ENCODE measurements at places on chromosomes 2 and 18.

DNA sequence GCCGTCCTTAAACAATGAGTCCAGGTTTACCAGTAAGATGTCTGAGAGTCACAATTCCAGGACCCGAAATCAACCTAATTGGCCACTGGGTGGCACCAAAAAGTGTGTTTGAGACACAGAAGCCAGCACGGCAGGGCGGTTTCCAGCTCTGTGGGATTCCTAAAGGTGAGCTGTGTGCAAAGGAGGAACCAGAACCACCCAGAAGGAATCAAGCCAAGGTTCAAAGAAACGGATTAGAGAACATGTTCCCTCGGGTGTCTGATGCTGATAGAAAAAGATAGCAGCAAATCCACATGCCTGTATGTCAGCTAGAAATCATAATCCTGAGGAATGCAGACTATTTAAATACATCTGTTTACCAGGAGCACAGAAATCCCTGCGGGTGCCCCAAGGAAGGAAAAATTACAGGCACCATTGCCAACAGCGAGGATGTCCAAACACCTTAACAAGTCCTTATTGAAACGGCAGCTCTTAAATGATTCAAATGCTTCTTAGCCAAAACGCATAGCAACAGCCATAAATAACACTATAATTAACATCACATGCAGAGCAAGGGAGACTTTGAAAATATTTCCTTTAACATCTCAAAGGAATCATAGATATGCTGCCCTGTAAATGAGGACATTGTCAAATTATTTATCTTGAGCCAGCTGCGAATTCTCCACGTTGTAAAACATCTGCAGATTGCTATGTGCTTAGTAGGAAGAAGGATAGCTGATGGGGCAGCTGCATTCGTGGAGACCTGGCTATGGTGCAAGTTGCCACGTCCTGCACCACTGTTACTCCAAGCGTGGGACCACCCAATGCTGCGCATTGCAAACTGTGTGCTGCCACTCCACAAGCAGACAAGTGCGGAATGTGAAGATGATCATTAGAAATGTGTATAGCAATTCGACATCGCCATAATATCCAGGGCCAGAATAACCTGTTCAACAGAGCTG is 318.7 kb upstream of the NCKAP5 start:
- DNase-seq = peak; percentile 43

DNA sequence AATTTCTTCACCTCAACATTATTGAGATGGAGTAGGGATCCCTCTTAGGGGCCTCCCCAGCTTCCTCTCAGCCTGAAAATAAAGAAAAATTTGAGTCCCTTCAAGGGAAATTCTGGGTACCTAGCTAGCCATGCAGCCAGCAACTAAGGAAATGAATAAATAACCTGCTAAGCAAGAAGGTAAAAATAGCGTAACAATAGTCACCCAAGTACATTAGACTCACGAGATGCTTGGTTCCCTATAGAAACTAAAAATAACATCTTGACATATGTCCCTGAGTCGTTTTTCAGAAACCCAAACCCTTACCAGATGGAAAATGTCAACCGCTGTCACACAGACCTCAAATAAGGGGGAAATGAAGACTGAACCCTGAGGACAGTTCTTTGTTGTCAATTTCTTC is 51.9 kb downstream of the CACNB4 start:
- no peak for DNase-seq

DNA sequence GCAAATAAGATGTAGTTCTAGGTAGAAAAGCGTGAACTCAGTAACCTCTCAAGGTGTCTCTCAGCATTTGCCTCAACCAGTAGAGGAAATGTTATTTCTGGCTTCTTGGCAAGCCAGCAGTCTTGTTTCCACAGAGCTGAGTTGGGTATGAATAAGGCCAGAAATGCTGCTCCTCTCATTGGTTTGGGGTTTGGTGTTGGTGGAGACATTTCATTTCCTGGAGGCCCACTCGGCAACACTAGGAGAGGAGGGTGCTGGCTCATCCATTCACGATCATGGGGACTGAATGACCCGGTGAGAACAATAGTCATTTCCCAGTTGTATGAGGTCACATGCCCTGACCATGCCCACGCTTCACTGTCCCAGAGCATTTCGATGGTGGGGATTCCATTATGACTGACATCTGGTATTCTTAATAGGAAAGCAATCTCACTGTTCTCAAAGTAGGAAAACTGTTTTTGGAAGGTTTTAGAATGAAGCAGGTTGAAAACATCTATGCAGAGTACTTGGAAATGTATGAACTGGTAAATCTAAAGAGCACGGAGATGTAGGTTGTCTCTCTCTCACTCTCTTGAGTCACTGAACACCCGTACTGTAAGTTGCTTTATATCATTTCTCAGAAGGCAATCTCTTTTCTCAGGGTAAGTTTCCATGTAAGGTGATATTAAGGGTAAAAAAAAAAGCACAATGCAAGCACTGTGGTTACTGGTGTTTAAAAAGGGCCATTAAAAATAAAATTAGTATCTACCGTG is 37.1 kb upstream of the CTLA4 start:
- no peak for DNase-seq

DNA sequence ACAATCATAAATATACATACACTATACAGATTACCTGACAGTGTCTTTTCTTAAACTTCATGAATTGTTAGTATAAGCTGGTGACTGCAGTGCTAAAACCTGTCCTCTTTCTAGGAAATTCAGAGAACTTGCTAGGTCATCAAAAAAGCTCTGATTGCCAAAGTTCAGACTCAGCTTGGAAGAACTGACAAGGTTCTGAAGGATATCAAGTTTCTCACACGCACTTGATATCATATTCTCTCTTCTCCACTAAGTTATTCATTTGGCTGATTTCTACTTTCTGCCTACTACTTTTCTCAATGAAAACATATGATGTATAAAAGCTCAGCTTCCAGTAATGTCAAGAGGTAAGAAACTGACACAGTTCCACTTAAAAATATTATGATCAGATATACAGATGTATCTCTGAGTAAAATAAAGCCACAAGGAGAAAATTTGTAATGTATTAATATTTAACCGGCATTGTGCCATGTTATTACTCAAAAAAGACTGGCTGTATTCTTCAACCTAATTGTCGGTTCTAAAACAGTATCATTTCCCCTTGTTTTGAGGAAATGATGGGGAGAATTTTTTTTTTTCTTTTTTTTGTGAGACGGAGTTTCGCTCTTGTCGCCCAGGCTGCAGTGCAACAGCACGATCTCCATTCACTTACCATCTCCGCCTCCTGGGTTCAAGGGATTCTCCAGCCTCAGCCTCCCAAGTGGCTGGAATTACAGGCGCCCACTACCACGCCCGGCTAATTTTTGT is 2.4 kb downstream of the OSBPL1A start:
- no peak for DNase-seq

GRCh38 chr2:122634920-122635319 is 879.5 kb downstream of the TSN start:
- no peak for DNase-seq

GRCh38 chr18:12659904-12660605 is 2.1 kb upstream of the SPIRE1 start:
- peak; percentile 38 for DNase-seq

GRCh38 chr18:9762526-9762925 is 54.4 kb downstream of the RAB31 start:
- no peak for DNase-seq

DNA sequence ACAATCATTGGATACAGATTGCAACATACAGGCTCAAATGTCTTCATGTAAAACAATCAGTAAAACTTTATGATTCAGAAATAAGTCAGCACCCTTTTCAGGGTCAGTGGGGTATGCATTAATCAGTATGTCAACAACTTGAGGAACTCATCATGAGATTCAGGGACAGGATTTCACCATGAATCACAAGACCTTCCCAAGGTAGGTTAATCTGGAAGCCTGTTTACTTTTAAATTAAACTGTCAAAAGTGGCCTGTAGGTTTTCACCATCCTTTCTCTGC is 104.8 kb downstream of the SP100 start:
- DNase-seq = no peak

- DNase-seq = no peak
Observed at GRCh38 chr2:10568736-10569432, 120.8 kb upstream of the ODC1 start.

DNA sequence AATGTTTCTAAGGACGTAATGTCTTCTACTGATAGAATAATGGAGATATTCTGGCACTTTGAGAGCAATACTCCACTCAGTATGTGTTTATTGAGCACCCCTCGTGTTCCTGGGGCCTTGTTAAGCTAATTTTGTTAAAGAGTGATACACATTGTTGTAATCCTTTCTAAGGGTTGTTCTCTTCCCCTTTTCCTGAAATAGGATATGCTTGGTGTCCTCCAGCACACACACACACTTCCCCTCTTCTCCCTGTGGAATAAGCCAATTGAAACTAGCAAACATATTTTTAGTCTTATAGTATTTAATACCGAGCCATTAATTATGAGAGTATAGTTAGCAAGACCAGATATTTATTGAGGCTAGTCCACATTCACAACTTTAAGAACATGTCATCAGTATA is 114.1 kb downstream of the CRIM1 start:
- no peak for DNase-seq

DNA sequence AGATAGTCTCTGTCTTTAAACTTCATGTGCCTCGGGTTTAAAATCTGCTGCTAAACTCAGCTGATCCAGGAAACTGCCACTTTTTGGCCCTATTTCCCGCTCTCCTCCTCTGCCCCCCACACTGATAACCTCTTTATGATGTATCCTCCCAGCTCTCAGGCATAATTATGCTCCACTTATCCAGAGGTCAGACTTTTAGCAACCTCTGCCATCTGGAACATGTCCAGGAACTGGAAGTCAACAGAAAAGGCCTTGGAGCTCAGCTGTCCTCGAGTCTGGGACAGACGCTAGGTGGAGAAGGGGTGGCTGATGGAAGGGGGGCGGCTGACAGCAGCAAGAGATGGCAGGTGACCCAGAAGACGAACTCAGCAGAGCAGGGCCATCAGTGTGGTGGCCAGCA is 41.2 kb downstream of the ASAP2 start:
- DNase-seq = no peak

- no peak for DNase-seq
Observed at GRCh38 chr2:226652369-226652768, 147.3 kb downstream of the IRS1 start.

- no peak for DNase-seq
Observed at GRCh38 chr2:177348733-177349693, 43.6 kb upstream of the AGPS start.

DNA sequence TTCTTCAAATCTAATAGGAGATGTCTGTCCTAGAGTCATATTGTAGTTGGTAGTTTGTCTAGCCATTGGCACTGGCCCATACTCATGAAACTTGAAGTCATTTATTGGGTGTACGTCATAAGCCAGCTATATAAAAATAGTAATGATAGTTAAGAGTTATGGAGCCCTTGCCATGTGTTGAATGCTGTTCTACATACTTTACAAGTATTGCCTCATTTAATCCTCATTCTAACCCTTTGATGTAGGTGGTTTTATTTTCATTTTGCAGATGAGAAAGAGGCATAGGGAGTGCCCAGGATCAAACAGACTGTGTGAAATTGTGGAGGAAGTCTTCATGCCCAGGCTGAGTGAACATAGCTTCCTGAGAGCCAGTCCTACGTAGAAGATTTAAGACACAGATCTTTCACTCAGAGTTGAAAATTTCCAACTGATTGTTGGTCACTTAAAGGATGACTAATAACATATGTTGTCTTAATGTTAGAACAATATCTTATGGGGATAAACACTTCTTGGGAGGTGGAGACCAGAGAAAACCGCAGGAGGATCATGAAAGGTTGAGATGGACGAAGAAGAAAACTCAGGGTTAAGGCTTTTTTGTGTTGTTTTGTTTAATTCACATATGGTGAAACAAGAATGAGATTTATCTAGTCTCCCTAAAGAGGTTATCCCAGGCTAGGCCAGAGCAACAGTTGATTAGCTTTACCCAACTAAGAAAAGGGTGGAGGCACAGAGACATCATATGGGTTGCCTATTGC is 156.0 kb downstream of the CERS6 start:
- DNase-seq = no peak

DNA sequence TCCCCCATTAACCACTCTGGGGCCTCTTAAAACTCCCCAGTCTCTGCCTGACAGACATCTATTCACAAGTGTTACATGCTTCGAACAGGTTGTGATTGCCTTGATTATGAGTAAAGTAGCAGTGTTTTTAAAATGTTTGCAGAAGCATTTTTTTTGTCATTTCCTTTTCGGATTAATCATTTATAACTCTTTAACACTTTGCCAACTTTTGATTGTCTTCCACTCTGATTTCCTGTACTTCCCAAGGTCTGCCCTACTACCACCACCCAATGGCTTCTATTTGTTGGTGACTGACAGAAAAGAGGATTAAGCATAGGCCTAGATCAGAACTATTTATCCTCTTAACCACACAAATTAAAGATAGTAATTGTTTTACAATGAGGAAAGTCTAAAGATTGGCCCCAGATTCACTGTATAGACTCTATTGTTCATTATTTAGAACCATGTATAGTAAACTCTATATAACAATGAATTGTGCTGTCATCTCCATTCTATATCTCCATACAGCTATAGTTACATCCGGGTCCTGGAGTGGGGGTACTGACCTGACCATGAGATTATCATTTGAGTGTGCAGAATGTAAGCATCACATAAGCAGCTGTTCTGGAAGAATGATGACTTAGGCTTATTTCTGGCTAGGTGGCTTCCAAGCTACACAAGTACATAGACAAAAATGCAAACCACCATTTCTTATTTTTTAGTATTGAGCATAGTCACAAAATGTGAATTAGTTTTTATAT is 110.3 kb upstream of the RBMS1 start:
- no peak for DNase-seq

GRCh38 chr2:140808820-140809219 is 1322.0 kb downstream of the LRP1B start:
- DNase-seq = no peak

DNA sequence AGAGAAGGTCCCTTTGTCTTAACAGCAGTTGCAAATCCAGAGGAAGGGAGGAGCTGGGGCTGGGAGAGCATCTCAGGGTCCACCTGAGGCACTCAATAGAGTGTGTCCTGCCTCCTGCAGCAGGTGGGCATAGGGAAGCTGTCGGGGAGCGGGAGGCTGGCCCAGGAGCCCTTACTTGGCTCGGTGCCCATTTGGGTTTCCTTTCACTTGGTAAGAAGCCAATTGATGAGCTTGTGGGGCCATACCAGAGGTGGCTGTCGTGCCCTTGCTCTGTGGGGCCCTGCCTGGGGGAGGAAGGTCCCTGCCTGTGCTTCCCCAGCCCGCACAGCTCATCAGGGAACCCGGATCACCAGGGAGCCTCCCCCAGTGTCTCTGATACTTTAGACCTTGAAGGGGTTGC is 229.7 kb downstream of the DYSF start:
- DNase-seq = no peak

- DNase-seq = no peak
Observed at GRCh38 chr18:76983613-76984051, 149.0 kb downstream of the MBP start.

- no peak for DNase-seq
Observed at GRCh38 chr18:55821219-55821618, 233.2 kb upstream of the TCF4 start.

DNA sequence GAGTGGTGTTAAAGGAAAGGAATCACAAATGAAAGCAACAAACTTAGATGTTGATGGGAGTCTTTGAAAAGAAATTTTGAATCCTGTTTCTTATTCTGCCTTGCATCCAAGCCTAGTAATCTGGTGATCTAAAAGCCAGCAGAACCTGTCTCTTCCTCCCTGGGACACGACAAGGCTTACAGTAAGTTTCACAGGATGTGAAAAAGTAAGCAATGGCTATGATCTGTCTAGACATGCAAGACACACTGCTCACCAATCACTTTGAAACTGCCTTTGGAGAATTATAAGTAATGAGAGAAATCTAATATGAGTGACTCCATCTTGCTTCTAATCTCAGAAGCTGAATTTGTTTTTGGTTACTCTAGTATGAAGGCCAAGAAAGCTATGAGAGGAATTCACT is 103.7 kb downstream of the KCNH7 start:
- no peak for DNase-seq

All from liver (tissue), 10 donors.